Lower lobe of right lung (tissue), 2 donors: ENCODE measurements at places on chromosomes 2 and 18. TPM values are rescaled to one million over a fixed set of nuclear protein-coding genes. Genes with fewer than 3 reads are reported as not detected.
A peak's percentile ranks its signal among the peaks of the same experiment; 100 is the strongest.

DNA sequence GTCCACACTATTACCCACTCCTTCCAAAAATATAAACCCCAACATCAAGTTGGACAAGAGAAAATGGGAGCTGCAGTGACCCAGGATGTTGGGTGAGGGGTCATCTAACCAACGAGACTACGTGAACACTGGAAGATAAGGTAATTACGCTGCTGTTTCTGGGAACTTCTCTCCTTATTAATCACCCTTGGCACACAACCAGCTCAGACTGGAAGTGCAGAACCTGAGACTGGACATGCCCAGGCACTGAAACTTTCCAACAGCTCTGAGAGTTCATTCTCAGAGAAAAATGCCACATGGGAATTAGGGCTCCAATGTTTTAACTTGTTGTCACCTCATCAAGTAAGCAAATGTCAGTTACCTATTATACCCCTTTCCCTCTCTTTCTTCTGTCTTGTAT, 135.3 kb downstream of the CCDC148 start:
- no peak overlapping the region for H3K4me3 ChIP-seq
- DNase-seq = no peak
- H3K4me1 ChIP-seq = no peaks in the 10 kb centered on the region
- H3K27me3 ChIP-seq = no peaks in the 10 kb centered on the region
- no peaks in the 10 kb centered on the region for H3K36me3 ChIP-seq
- H3K27ac ChIP-seq = no peak overlapping the region

DNA sequence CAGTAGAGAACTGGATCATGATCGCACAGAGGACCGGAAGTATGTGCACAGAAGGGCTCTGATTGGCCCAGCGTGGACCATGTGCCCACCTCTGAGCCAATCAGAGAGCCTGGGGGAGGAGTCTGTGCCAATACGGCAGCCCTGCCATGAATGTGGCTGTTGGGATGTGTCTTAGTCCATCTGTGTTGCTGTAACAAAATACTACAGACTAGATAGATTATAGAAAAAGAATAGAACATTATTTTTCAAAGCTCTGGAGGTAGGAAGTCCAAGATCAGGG, 132.0 kb downstream of the NDUFA10 start:
- no peaks in the 10 kb centered on the region for H3K4me1 ChIP-seq
- DNase-seq = no peak
- H3K27ac ChIP-seq = no peak overlapping the region
- H3K27me3 ChIP-seq = no peaks in the 10 kb centered on the region
- H3K36me3 ChIP-seq = no peaks in the 10 kb centered on the region

DNA sequence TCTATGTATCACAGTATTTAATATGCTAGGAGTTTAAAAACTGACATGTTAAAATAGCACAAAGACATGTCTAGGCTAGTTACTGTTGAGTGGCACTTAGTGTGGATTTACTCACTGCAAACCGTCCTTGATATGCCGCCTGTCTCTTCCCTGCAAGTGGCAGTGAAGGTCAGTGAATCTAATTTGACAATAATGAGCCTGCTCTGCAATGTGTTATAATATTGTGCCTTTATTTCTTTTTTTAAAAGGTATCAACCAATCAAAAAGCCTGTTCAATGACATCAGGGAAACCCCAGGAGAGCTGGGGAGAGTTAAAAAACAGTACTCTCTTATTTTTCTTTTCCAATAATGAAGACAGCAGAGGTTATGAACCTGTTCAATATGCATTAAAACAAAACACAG, 384.1 kb downstream of the ERBB4 start:
- H3K36me3 ChIP-seq = no peaks in the 10 kb centered on the region
- no peak overlapping the region for H3K27ac ChIP-seq
- H3K27me3 ChIP-seq = no peaks in the 10 kb centered on the region
- no peak overlapping the region for H3K4me3 ChIP-seq

DNA sequence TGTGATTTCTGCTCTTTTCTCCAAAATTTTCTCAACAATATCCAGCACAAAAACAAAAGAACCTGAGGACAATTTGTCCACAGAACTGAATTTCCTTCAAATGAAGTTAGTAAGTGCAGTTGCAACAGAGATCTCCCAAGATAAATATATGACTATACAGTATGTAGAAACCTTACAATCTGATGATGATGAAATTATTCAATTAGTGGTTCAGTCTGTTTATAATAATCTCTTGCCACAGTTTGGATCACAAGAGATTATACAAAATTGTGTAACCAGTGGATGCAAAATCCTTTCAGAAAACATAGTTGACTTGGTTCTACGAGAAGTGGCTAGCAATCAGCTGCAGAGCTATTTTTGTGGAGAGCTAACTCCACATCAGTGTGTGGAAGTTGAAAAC, 68.7 kb downstream of the FSIP2 start:
- H3K27ac ChIP-seq = no peak overlapping the region
- H3K27me3 ChIP-seq = no peaks in the 10 kb centered on the region
- no peak overlapping the region for H3K4me3 ChIP-seq
- H3K36me3 ChIP-seq = no peaks in the 10 kb centered on the region
- no peak for DNase-seq
- no peaks in the 10 kb centered on the region for H3K4me1 ChIP-seq

DNA sequence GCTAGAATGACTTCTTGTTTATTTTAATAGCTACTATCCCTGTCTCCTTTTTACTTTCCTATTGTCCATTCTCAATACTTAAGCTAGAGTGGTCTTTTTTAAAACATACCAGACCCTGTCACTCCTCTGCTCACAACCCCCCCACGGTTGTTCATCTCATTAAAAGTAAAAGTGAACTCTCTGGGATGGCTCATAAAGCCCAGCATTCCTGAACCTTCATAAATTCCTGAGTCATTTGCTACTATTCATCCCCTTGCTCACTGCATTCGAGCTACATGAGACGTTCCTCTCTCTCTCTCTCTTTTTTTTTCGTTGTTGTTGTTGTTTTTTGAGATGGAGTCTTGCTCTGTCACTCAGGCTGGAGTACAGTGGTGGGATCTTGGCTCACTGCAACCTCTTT, 148.7 kb upstream of the DSEL start:
- no peak overlapping the region for H3K27ac ChIP-seq
- no peaks in the 10 kb centered on the region for H3K4me1 ChIP-seq
- H3K27me3 ChIP-seq = no peaks in the 10 kb centered on the region
- no peak overlapping the region for H3K4me3 ChIP-seq
- H3K36me3 ChIP-seq = no peaks in the 10 kb centered on the region

GRCh38 chr2:24993406-24994145, 21.8 kb upstream of the DNAJC27 start:
- DNase-seq = no peak
- H3K4me1 ChIP-seq = no peaks in the 10 kb centered on the region
- H3K4me3 ChIP-seq = no peak overlapping the region
- no peaks in the 10 kb centered on the region for H3K36me3 ChIP-seq
- no peaks in the 10 kb centered on the region for H3K27me3 ChIP-seq

- H3K27me3 ChIP-seq = no peaks in the 10 kb centered on the region
- H3K36me3 ChIP-seq = no peaks in the 10 kb centered on the region
- H3K27ac ChIP-seq = no peak overlapping the region
These were observed 114.3 kb downstream of the C1D start for GRCh38 chr2:67948506-67948905.

- H3K27me3 ChIP-seq = no peaks in the 10 kb centered on the region
- no peak overlapping the region for H3K4me3 ChIP-seq
- H3K4me1 ChIP-seq = peaks cover 16% of the 10 kb centered on the region
- H3K27ac ChIP-seq = no peak overlapping the region
These were observed 4.8 kb downstream of the COPS9 start for GRCh38 chr2:240131296-240131695.

DNA sequence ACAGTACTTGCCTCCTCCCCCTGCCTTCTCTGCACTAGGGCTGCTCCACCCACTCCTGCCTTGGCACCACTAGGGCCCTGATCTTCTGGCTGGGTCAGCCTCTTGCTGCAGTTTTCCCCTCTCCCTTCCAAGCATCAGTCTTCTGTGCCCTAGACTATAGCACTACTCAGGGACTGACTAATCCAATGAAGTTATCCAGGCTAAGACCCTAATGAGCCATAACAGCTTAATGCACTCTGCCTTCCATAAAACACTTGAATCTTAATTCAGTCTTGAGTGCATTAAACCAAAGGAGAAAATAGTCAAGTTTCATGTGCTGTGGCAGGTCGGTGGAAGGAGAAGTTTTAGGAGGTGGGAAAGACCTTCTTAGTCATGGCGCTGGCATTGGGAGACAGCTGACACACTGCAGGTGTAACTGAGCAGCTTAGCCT, 95.7 kb downstream of the BIN1 start:
- no peak for DNase-seq
- H3K27me3 ChIP-seq = no peaks in the 10 kb centered on the region
- no peak overlapping the region for H3K4me3 ChIP-seq
- H3K27ac ChIP-seq = no peak overlapping the region
- no peaks in the 10 kb centered on the region for H3K4me1 ChIP-seq

DNA sequence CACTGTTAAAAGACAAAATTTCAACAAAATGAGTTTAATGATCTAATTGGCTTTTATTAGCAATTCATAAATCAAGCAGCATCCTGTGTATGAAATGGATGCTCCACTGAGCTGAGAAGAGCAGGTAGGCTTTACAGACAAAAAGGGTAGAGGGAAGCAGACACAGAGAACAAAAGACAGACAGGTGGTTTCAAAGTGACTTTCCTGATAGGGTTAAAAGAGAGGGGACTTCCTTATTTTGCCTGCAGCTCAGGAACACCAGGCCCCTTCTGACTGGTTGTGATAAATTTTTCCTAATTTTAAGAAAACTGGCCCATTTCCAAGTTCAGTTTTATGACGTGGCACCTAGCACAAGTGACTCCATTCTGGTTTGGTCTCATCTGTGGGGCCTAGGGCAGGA, 11.9 kb downstream of the TEX51 start:
- no peaks in the 10 kb centered on the region for H3K27me3 ChIP-seq
- no peak overlapping the region for H3K4me3 ChIP-seq
- no peak overlapping the region for H3K27ac ChIP-seq
- DNase-seq = no peak

- no peaks in the 10 kb centered on the region for H3K36me3 ChIP-seq
- no peak for DNase-seq
- no peak overlapping the region for H3K4me3 ChIP-seq
- H3K27me3 ChIP-seq = no peaks in the 10 kb centered on the region
- H3K27ac ChIP-seq = no peak overlapping the region
- peaks cover 19% of the 10 kb centered on the region for H3K4me1 ChIP-seq
These were observed 184.8 kb downstream of the ACKR3 start for GRCh38 chr2:236754271-236754944.

- no peaks in the 10 kb centered on the region for H3K36me3 ChIP-seq
- peaks cover 32% of the 10 kb centered on the region for H3K27me3 ChIP-seq
- peak; percentile 41 for DNase-seq
These were observed 32.5 kb upstream of the REG3G start for GRCh38 chr2:78992807-78993517.

DNA sequence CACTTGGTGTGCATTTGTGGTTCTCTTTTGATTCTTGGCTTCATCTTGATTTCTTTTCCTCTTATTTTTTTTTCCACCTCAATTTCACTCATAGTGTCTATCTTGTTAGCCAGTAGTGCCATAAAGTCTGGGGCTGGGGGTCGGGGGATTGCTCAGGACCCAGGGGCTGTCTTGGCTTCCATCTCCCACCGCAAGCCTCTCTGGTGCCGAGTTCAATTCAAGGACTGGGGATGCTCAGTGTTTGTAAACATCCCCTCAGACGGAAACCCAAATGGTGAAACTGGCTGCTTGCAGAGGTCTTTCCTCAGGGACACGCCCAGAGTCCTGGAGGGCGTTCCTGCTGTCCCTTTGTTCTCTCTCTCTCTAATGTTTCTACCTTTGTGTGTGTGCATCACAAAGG, 173.3 kb downstream of the TWIST2 start:
- H3K27ac ChIP-seq = no peak overlapping the region
- DNase-seq = no peak
- H3K36me3 ChIP-seq = no peaks in the 10 kb centered on the region
- H3K4me1 ChIP-seq = no peaks in the 10 kb centered on the region

DNA sequence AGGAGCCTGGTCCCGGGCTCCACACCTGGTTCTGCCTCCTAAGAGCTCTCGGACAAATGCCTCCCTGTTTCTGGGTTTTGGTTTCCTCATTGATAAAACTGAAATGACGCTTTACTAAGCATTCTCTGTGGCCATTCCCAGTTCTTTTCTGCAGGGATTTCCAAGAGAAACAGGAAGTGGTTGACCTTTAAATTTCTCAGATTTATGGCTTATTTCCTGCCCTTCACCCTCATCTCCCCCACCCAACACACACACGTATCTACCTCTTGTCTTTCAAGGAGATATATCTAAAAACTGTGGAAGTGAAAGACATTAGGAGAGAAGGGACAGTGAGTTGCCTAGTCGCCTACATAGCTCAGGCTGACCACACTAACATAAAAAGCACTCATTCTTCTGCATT, 53.0 kb downstream of the PIEZO2 start:
- H3K27me3 ChIP-seq = no peaks in the 10 kb centered on the region
- H3K27ac ChIP-seq = no peak overlapping the region
- H3K4me3 ChIP-seq = no peak overlapping the region
- H3K36me3 ChIP-seq = no peaks in the 10 kb centered on the region
- H3K4me1 ChIP-seq = peaks cover 10% of the 10 kb centered on the region
- no peak for DNase-seq

DNA sequence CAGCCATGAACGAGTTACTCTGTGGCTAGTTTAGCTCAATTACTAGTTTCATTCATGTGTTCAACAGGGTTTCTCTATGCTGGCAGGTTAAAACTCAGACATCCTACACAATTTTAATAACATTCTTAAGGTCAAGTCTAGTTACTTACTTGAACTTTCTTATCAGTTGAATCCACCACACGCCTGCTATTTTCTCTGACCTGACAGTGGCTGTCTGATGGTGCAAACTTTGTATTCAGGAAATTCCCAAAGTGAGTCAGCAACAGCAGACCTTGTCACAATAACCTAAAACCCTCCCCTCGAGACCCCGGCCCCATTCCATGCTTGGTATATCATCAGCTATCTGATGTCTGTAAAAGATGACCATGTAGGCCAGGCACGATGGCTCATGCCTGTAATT, 20.8 kb upstream of the CIDEA start:
- H3K27me3 ChIP-seq = no peaks in the 10 kb centered on the region
- H3K4me3 ChIP-seq = no peak overlapping the region
- no peaks in the 10 kb centered on the region for H3K36me3 ChIP-seq
- H3K27ac ChIP-seq = no peak overlapping the region

Gene MAB21L4
- total RNA-seq = 17.0 TPM

Gene C2orf72
- total RNA-seq = 0.97 TPM

Gene BCL11A
- total RNA-seq = 9.7 TPM

Gene ACADL
- 45.4 TPM for total RNA-seq

Gene PDCD1
- total RNA-seq = 1.4 TPM

Gene HRH4
- total RNA-seq = 2.0 TPM

Gene CLEC4F
- 0.71 TPM for total RNA-seq

Gene SCN3A
- 1.4 TPM for total RNA-seq

Gene HOXD10
- total RNA-seq = not detected

Gene TXNDC9
- 23.4 TPM for total RNA-seq

Gene STAT4
- 5.8 TPM for total RNA-seq

Gene B4GALT6
- 4.6 TPM for total RNA-seq

Gene SRBD1
- total RNA-seq = 15.4 TPM
